ENCODE measurements at places on chromosomes 11 and 22.

DNA sequence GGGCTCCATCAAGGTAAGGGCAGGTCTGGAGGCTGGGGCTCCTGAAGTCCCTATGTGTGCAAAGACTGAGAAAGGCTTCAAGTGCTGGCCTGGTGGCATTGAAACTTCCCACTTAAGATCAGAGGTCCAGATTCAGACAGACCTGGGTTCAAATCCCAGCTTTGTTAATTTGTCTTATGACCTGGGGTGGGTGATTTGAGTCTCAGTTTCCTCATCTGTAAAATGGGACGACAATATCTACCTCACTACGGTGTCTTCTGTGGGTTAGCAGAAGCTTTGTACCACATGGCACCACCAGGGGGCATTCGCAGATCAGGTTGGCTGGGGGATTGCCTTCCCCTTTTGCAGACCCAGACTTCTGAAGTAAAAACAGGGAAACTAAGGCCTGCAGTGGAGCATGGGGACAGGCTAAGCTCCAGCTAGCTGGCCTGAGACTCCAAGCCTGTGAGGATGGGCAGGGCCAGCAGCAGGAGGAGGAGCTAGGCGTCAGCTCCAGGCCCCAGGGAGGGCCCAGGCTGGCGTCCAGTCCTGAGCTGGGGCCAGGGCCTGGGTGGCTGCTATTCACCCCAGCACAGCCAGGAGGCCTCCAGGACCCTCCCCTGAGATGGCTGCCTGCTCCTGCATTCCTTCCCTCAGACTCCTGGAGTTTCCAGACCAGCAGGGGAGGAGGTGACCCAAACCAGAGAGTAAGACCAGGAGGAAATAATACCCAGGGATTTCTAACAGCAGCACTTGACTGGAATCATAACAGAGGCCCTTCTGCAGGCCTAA lies 1.5 kb downstream of the CASTOR1 start:
- no peak for DNase-seq

DNA sequence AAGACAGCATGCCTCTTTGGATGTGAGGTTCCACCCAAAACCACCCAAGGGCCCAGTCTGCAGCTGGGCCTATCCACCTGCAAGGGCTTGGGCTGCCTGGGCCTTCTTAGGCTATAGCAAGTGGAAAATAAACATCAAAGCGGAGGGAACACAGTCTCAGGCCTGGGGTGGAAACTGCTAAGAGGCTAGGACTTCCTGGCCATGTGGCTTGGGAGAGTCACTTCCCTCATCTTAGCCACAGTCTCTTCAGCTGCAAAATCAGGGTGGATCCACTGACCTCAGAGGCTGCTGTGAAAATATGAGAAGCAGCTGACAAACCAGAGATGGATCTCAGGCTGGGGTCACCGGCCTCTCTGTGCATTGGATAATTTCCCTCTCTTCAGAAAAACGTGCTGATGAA lies 30.6 kb upstream of the TFIP11 start:
- DNase-seq, result no peak

GRCh38 chr11:35168671-35169070 lies 29.7 kb downstream of the CD44 start:
- DNase-seq, result no peak

- DNase-seq, result no peak
Observed at GRCh38 chr11:2645779-2646118, 54.0 kb downstream of the KCNQ1OT1 start.

DNA sequence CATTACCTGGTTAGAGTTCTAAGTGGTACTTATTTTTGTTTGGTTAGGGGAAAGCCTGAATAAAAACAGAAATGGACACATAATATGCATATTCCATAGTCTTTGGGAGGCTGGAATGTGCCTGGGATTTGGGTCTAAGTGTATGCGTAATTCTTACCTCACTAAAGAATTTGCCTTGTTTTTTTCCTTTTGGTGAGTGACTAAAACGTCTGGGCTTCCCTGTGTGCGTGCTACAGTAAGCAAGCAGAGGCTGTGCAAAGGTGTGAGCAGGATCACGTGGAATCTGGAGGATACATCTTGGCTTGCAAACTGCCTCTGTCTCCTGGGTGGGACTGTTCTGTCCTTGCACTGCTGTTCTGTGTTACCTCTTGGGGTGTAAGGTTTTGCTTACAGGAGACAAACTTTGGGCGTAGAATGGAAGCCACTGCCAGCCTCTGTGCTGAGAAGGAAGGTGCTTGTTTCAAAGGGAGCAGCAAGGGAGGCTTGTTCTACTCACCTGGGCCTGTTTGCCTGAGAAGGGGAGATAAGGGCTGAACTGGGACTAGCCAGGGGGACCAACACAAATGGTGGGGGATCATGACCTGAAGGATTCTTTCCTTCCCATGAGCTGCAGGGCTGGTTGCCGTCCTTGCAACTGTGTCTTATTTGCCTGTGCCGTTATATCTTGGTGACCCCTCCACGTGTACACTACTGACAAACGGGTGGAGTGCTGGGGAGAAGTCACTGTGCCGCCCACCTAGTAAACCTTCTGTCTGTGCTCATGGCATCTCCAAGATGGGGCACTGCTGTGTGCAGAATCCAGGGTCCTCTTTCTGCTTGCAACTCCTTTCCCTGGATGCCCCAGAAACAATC lies 4.5 kb downstream of the NEAT1 start:
- DNase-seq, result no peak
